Cerebellar nuclear complex (tissue), 1 donor: ENCODE measurements at places on chromosomes 4 and X.

DNA sequence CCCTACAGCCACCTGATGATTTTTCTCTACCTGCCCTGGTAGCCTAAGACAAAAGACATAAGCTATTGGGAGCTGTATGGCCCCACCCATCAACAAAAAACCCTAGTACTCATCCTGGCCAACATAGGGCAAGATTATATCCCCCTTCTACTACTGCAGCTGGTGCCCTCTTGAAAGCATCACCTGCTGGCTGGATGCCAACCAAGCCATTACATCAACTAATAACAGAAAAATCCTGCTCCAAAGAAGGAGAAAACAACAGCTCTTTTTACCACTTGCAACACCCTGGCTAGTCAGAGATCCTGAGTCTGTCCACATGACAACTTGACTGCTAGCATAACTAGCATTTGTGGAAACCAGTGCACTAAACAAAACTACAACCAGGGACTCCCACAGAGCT is 43.6 kb upstream of the UPRT start:
- no peak for DNase-seq

DNA sequence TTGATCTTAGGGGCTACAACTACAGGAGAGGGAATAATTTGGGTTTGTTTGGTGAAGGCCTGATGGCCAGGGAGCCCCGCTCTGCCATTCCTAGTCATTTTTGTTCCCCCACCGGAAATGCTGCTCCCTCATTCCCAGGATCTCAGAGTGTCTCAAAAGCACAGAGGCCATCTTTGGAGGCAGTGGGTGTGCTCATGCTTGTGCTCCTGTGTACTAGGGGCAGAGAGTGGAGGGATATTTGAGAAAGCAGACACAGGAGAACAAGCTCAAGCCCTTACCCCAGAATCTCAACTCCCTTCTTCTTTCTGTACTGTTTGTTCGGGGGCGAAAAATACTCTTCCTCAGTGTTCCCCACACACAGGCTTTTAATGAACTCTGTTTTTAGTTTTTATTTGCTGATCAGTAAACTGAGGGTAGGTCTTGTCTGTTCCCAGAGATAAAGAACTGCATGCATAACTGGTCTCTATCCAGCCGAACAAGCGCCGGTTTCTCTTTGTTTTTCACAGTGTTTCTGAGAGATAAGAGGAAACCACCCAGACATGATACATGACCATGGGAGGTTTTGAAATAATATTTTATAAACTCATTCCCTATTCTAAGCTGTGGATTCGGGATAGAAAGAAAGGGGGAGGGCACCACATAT is 32.9 kb upstream of the XK start:
- DNase-seq, result no peak

- DNase-seq, result no peak
Measured at GRCh38 chrX:139967300-139967699, 2.0 kb upstream of the CXorf66 start.

GRCh38 chrX:43448688-43449087 is 207.4 kb upstream of the MAOA start:
- no peak for DNase-seq

GRCh38 chr4:41212616-41213203 is 1.6 kb downstream of the APBB2 start:
- no peak for DNase-seq

- DNase-seq, result no peak
Measured at GRCh38 chr4:142959173-142959572, 113.1 kb upstream of the INPP4B start.

DNA sequence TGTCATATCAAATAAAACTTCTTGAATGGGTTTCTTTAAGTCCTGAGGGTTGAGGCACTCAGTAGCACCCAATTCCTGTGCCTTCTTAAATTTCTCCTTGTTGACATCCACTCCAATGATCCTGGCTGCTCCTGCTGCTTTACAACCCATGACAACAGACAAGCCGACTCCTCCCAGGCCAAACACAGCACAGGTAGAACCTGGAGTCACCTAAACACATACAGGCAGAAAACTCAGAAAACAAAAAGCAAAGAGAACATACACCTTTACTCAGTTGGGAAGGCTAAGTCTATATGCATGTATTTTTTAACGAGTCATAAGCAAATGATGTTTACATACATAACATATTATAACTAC is 10.3 kb downstream of the ADH6 start:
- DNase-seq, result no peak

DNA sequence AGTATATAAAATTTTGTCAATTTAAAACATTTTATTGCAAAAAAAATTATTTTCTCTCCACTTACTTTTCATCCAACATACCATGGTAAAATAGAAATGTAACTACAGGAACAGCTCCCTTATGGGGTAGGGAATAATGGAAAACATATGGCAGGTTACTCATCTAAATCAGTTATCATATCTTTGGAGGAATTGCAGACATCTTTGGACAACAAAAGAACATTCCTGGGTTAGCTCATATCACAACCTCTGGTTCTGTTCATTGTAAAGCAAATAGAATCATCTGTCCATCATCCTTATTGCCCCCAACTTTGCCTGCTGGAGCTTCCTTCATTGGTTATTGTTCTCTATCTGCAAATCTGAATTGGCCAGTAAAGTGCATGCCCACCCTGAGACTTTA is 387.5 kb upstream of the GRID2 start:
- DNase-seq, result no peak

GRCh38 chr4:85610450-85610849 is 135.5 kb downstream of the ARHGAP24 start:
- DNase-seq, result no peak
